ENCODE measurements at places on chromosomes 3 and 15. TPM values are rescaled to one million over a fixed set of nuclear protein-coding genes. Genes with fewer than 3 reads are reported as not detected.

DNA sequence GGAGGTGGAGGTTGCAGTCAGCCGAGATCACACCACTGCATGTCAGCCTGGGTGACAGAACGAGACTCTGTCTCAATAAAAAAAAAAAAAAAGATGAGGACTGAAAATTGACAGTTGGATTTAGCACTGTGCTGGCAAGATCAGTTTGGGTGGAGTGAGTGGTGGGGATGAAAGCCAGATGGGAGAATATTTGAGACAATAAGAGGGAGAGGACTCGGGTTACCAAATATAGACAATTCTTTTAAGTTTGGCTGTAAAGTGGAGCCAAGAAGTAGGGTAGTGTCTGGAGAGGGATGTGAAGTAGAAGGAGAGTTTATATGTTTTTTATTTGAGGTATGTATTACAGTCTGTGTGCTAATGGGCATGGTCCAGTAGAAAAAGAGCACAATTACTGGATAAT lies 20.4 kb downstream of the TMOD3 start:
- DNase-seq = no peak

DNA sequence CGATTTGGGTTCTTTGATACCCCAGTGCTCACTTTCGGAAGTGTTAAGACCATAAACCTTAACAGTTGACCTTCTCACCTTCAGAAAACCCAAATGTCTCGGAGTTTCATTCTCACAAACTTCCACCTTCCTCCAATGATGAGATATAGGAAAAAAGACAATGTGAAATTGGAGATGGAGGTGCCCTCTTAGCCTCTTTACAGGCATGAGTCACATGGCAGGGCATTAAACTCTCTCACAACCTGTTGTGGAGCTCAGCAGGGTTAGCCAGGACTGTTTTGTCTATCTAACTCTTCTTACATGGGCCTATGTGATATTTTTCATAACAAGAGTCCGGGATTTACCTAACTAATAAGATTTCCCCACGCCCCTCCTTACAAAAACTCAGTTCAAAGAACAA lies 10.7 kb downstream of the AGTR1 start:
- no peak for DNase-seq

GRCh38 chr3:66017084-66017483 lies 21.6 kb downstream of the MAGI1 start:
- no peak for DNase-seq

DNA sequence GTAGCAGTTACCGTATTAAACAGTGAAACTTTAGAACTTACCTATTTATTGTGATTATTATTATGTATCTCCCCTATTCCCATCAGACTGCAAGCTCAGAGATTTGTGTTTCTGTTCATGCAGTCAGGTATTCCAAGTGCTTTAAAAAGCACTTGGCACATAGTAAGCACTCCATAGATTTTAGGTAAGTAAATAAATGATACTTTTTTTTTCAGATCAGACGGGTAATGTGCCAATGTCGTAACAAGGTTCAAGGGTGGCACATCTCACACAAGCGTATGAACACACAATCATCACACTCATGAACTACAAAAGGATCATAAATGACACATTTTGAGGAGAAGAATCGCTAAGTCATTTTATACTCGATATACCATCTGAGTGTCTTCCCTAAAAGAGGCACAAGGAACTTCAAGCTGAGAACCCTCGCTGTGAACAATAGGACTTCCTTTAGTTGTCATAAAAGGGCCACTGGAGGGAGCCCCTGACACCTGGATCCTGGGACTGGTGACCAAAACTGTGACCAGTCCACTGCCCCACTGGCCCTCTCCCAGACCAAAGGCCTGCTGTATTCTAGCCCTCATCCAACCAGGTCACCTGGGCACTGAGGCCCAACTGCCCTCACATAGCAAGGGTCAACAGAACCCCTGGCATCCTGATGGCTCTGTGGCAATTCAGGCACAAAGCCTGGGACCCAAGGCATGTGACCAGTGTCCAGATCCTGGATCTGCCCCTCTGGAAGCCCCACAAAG lies 32.1 kb downstream of the KIF9 start:
- peak; percentile 45 for DNase-seq

DNA sequence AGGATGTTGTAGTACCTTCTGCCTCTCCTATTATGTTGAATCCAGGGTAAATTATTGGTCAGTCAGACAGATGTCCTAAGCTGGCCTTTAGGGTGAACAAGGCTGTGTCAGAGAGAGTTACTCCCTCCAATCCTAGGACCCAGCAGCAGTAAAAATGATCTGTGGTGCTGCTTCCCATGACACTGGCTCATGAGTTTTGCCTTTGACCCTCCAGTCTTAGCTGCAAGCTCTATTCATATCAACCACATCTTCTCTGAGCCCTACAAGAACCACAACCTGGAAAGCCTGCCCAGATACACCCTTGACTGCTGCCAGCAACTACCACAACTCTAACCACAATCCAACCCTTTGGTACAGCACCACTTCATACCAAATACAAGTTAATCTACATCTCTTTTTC lies 27.2 kb upstream of the PHLDB2 start:
- no peak for DNase-seq

GRCh38 chr3:60989626-60990441 lies 261.4 kb downstream of the FHIT start:
- DNase-seq = no peak

DNA sequence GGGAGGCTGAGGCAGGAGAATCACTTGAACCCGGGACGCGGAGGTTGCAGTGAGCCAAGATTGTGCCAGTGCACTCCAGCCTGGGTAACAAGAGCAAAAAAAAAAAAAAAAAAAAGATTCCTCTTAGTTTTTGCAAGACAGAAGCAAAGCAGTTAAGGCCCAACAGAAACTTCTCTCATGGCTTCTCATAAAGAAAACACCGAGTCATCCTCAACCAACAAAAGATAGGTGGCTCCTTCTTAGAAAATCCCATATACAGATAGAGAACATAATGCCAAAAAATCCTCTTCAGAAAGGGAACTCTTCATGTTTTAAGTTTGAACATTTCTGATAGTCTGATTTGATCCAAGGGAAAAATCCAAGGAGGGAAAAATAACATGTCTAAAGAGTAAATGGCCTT lies 12.5 kb upstream of the SKIL start:
- no peak for DNase-seq

GRCh38 chr15:75834021-75834420 lies 9.2 kb upstream of the UBE2Q2 start:
- DNase-seq = no peak

DNA sequence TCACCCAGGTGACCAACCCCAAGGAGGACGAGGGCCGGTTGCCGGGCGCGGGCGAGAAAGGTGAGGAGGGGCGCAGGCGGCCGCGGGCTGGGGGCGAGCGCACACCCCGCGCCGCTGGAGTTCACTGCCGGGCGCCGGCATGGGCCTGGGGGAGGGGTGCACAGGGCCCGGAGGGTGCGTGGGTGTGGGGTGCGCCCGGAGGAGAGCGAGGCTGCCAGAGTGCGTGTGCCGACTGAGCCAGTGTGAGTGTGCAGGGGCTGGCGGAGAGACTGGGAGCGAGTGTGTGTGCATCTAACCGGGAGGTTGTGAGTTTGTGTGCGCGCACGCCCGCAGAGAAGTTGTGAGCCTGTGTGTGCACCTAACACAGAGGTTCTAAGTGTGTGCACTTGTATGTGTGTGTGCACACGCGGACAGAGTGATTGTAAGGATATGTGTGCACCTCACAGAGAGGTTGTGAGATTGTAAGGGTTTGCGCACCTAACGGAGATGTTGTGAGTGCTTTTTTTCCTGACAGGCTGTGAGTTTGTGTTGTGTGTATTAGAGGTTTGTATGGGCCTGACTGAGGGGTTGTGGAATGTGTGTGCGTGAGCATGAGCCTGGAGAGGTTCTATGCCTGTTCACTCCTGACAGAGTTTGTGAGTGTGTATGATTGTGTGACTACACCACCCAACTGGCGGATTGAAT lies 681 bp downstream of the CTDSPL start:
- DNase-seq = peak; percentile 36

GRCh38 chr3:10116138-10116460 lies 624 bp downstream of the BRK1 start:
- DNase-seq = peak; percentile 27

The CP gene
- not detected for total RNA-seq

The DPH3 gene
- total RNA-seq = 2.7 TPM

The C3orf22 gene
- not detected for total RNA-seq

The ACKR4 gene
- 0.43 TPM for total RNA-seq

The CD200R1 gene
- total RNA-seq = not detected
